ENCODE measurements at places on chromosomes 11 and 22. TPM values are rescaled to one million over a fixed set of nuclear protein-coding genes. Genes with fewer than 3 reads are reported as not detected.
A peak's percentile ranks its signal among the peaks of the same experiment; 100 is the strongest.

The TBC1D10A gene
- 4.8 TPM for total RNA-seq

DNA sequence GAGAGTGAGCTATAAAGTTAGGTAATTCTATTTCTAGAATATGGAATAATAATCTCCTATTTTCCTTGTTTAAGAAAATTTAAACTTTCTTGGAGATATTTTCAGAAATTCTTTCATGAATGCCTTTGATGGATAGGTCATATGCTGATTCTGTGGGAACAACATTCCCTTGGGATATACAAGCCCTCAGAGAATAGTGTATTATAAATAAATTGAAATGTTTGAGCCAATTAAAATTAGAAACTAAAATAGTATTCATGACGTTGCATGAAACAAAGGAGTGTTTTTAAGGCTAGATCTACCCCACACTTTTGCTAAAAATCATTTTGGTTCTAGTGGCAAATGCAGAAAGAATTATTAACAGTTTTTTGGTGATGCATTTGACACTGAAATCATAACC, 269.3 kb upstream of the ANO3 start:
- no peaks in the 10 kb centered on the region for H3K27me3 ChIP-seq
- no peak overlapping the region for H3K4me3 ChIP-seq
- no peak for DNase-seq
- H3K36me3 ChIP-seq: no peaks in the 10 kb centered on the region
- no peaks in the 10 kb centered on the region for H3K4me1 ChIP-seq

The IFITM10 gene
- 0.18 TPM for total RNA-seq

GRCh38 chr11:59102259-59102765, 4.7 kb upstream of the FAM111B start:
- DNase-seq: no peak
- no peak overlapping the region for H3K4me3 ChIP-seq
- H3K27me3 ChIP-seq: no peaks in the 10 kb centered on the region
- no peaks in the 10 kb centered on the region for H3K4me1 ChIP-seq
- H3K36me3 ChIP-seq: no peaks in the 10 kb centered on the region

GRCh38 chr22:22903355-22903777, 15.8 kb downstream of the IGLL5 start:
- H3K4me3 ChIP-seq: no peak overlapping the region
- peak; percentile 81 for DNase-seq
- H3K4me1 ChIP-seq: peaks cover 36% of the 10 kb centered on the region
- H3K27me3 ChIP-seq: no peaks in the 10 kb centered on the region
- no peaks in the 10 kb centered on the region for H3K36me3 ChIP-seq
- peak overlapping the region; percentile 94 for H3K27ac ChIP-seq

GRCh38 chr11:67632982-67633755, 3.4 kb upstream of the NUDT8 start:
- H3K36me3 ChIP-seq: no peaks in the 10 kb centered on the region
- DNase-seq: no peak
- H3K27ac ChIP-seq: no peak overlapping the region
- H3K4me3 ChIP-seq: no peak overlapping the region
- no peaks in the 10 kb centered on the region for H3K4me1 ChIP-seq

The POU2AF3 gene
- total RNA-seq: not detected

GRCh38 chr22:36961626-36962025, 48.2 kb downstream of the CSF2RB start:
- no peak overlapping the region for H3K27ac ChIP-seq
- no peaks in the 10 kb centered on the region for H3K36me3 ChIP-seq
- H3K4me3 ChIP-seq: no peak overlapping the region
